ENCODE measurements at places on chromosomes 13 and 19. TPM values are rescaled to one million over a fixed set of nuclear protein-coding genes. Genes with fewer than 3 reads are reported as not detected.

Gene LILRA5
- not detected for total RNA-seq

GRCh38 chr13:111850458-111850857 lies 216.5 kb upstream of the SOX1 start:
- DNase-seq: no peak

DNA sequence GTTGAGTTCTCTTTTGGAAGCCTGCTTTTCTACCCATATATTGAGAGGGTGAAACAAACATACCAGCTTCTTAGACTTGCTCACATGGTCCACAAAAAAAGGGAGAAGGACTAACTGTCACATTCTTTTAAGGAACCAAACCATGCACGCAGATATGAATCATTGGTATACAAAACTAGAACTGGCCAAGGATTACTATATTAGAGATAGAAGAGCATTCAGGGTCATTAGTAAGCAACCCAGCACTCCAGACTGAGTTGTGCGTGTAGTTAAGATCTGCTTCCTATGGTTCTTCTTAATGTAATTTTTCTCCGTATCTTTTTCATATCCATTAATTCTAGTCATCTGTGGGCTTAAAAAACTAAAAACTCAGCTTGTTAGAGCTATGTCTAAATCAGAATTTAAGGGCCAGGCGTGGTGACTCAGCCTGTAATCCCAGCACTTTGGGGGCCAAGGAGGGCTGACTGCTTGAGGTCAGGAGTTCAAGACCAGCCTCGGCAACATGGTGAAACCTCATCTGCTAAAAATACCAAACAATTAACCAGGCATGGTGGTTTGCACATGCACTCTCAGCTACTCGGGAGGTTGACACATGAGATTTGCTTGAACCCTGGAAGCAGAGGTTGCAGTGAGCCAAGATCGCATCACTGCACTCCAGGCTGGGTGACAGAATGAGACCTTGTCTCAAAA lies 19.6 kb downstream of the ALG5 start:
- DNase-seq: no peak

DNA sequence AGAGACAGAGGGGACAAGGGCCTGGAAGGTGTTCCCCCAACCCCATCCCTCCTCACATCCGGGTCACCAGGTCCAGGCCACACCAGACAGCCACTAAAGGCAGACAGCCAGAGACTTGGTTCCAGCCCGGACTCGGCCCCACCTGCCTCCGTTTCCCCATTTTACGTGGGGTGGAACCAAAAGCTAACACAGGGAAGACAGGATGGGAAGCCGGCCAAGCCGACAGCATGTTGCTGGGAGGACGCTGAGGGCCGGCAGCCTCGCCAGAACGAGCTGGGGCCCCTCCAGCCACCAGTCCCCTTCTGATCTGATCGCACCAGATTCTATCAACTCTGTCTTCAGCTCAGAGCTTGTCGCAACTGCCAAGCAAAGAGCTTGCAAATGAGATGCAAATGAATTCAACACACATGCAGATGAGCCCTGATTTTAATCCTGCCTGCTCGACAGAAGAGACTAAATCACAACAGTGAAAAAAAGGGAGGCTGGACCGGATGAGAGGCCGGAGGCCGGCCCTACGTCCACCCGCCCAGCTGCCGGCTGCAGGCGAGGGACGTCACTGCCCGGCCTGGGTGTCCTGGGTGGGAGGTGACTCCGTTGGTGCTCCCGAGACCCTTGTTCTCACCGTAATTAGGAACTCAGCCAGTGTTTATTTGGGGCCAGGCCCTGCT lies 17.5 kb upstream of the SHC2 start:
- no peak for DNase-seq

Gene TUBA3C
- total RNA-seq: not detected

- DNase-seq: no peak
These were observed 519.5 kb downstream of the DCT start for GRCh38 chr13:93959796-93960533.

DNA sequence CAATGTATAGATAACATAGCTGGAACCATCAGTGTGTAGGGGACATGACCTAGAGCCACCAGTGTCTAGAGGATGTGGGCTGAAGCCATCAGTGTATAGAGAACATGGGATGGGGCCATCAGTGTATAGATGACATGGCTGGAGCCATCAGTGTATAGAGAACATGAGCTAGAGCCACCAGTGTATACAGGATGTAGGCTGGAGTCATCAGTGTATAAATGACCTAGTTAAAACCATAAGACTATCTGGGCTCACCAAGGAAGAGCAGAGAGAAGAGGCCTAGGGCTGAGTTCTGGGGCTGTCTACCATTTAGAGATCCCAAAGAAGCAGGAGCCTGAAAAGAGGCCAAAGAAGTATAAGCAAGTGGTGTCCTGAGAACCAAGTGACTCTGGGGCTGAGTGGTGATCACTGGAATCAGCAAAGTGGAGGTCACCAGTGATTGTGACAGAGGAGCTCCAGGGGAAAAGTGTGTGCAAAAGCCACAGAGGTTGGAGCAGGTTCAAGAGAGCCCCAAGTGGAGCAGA lies 41.0 kb downstream of the RFX2 start:
- DNase-seq: no peak

Gene GSK3A
- total RNA-seq: 16.7 TPM

Gene ETV2
- 0.09 TPM for total RNA-seq

Gene ARGLU1
- 71.6 TPM for total RNA-seq

DNA sequence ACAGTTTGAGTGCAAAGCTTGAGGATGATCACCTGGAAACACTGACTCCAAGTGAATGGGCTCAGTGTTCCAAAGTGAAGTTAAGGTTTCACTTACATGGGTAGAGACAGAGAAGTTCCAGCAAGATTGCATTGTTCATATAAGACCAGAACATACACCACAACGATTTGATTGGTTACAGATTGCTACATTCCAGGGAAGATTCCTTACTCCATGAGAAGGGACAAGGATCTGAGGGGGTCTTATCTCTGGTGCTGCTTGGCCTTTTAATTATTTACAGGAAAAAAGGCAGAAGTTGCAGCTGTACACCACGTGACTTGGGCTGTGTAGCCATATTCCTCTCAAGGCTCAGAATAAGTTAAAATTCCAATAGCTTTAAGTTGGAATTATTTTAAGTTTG lies 12.3 kb downstream of the WDFY2 start:
- DNase-seq: no peak

DNA sequence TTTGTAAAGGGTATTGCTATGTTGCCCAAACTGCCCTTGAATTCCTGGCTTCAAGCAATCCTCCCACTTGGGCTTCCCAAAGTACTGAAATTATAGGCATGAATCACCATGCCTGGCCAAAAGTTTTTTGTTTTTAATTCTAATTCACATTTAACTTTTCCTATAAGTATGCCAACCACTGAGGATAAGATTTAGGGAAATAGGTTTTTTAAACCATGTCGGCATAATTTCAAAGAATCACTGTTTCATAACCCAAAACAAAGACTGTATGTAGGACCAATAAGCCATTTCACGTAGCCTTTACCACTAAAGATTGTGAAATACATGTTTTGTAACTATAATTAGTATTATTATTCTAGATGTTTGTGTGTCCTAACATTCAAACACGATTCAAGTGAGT lies 8.2 kb downstream of the ZDHHC20 start:
- DNase-seq: no peak

- DNase-seq: no peak
These were observed 489.1 kb downstream of the MYO16 start for GRCh38 chr13:109118521-109118920.

- DNase-seq: no peak
These were observed 671.5 kb upstream of the PCDH20 start for GRCh38 chr13:62087124-62087523.

Gene PCDH20
- total RNA-seq: 0.17 TPM

Gene LYPD5
- total RNA-seq: 0.17 TPM

Measured in dermis blood vessel endothelial cell (primary cell).